ENCODE measurements at places on chromosomes 1 and 21.

DNA sequence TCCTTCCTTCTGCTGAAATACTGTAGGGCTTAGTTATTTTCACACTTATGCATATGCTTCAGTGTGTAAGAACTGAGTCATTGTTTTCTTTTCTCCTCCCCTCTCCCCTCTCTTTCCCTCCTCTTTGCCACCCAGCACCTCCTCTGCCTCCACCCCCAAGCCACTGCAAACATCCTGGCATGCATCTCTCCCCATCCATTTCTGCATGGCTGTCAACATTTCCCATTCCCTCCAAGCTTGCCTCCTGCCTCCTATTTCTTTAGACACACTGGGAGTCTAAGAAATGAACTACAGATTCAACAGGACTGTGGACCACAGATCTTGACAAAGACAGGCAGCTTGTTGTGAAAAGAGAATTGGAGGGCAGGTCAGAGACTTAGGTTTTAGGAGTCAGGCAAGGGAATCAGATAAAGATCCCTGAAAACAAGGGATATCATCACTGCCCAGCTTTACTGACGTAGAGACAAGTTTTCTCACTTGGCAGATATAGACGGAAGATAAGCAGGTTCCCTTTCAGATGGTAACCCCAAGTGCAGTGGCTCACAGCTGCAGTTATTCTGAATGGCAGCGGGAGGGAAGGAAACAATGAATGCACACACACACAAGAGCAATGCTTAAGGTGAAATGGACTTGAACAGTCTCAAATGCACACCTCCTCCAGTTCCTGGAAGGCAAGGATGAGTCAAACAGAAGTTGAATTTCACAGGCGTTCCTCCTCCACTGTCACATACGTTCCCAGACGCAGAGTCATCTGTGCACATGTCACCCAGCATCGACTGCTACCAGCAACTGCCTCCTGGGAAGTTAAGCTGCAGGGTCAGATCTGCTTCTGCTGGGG, 56.1 kb downstream of the HIVEP3 start:
- H3K4me1 ChIP-seq, result peaks cover 41% of the 10 kb centered on the region
- H3K27me3 ChIP-seq, result no peaks in the 10 kb centered on the region
- peak overlapping the region; percentile 84 for H3K27ac ChIP-seq
- peaks cover 2% of the 10 kb centered on the region for H3K36me3 ChIP-seq
- peak; percentile 83 for DNase-seq
- peak overlapping the region; percentile 9 for H3K4me3 ChIP-seq

DNA sequence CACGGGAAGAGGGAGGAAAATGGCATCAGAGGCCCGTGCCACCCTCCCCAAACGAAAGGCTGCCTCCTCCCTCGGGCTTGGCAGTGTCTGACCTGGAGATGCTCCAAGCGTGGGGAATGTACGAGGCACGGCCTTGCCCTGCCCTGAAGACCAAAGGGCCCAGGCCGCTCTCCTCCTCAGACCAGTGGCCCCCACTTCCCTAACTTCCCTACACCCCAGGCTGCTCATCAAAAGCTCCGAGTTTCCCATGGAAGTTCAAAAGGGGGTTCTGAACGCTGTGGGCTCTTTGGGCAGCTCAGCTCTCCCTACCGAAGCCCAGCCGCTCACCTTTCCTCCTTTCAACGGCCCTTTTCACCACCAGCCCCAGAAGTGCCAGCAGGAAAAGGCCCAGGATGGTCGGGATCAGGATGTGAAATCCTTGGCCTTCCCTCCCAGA, 11.8 kb downstream of the FCMR start:
- H3K36me3 ChIP-seq, result peaks cover 32% of the 10 kb centered on the region
- DNase-seq, result no peak

- H3K36me3 ChIP-seq, result no peaks in the 10 kb centered on the region
- peaks cover 5% of the 10 kb centered on the region for H3K4me1 ChIP-seq
- H3K4me3 ChIP-seq, result no peak overlapping the region
- H3K27me3 ChIP-seq, result peaks cover 38% of the 10 kb centered on the region
- H3K27ac ChIP-seq, result no peak overlapping the region
Observed at GRCh38 chr1:38576241-38576640, 283.3 kb downstream of the RRAGC start.

DNA sequence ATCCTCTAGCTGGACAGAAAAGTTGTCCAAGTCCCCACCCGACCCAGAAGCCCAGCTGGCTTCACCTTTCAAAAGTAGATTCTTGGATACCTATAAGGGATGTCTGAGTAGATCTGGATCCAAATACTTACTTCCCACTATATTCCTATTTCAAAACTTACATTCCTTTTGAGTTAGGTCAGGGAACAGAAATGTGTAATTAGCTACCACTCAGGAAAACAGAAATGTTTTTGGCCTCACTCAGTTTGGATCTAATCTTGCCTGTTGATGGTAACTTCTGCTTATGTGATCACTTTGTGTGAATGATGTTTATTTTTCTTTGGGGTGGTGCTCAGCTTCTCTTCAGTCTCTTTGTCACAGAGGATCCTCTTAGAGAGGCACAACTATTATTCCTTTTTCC, 814.4 kb upstream of the RGS18 start:
- H3K27me3 ChIP-seq, result no peaks in the 10 kb centered on the region
- no peak overlapping the region for H3K4me3 ChIP-seq
- no peaks in the 10 kb centered on the region for H3K4me1 ChIP-seq
- H3K27ac ChIP-seq, result no peak overlapping the region
- DNase-seq, result no peak

DNA sequence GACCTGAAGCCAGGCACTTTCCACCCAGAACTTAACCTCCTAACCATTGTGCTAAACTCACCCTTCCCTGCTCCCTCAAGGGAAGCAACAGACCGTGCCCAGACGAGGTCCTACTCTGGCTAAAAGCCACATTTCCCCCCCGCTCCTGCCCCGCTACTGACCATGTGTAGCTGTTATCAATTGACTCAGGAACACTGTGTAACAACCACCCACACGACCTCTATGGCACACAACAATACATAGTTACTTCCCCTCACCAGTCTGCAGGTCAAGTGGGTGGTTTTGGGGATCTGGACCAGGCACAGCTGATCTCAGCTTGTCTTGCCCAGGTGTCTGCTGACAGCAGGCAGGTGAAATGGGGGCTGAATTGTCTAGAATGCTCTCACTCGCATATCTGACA, 40.1 kb downstream of the CAMK2N1 start:
- no peaks in the 10 kb centered on the region for H3K36me3 ChIP-seq
- no peak for DNase-seq
- H3K27me3 ChIP-seq, result peaks cover 11% of the 10 kb centered on the region
- H3K4me3 ChIP-seq, result no peak overlapping the region
- no peaks in the 10 kb centered on the region for H3K4me1 ChIP-seq
- no peak overlapping the region for H3K27ac ChIP-seq

DNA sequence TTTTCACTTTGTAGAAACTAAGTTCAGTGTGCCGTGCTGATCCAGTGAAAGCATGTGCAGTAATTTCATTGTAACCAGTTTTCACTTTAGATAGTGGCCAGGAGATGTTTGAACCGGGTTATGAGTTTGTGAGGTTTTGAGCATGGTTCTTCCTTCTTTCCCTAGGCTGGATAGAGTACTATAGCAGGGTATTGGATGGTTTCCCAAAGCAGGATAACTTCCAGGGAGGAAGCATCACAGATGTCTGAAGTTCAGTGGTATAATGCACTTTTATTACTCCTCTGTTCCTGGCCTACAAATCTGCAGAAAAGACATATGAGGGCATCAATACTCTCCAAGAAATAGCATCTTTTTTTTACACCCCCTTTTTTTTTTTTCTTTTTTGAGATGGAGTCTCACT, 823.1 kb downstream of the USP25 start:
- no peak for DNase-seq
- no peak overlapping the region for H3K4me3 ChIP-seq
- H3K27ac ChIP-seq, result no peak overlapping the region
- no peaks in the 10 kb centered on the region for H3K4me1 ChIP-seq
- H3K27me3 ChIP-seq, result no peaks in the 10 kb centered on the region

- peaks cover 61% of the 10 kb centered on the region for H3K4me1 ChIP-seq
- H3K27me3 ChIP-seq, result no peaks in the 10 kb centered on the region
- H3K36me3 ChIP-seq, result no peaks in the 10 kb centered on the region
- H3K4me3 ChIP-seq, result peak overlapping the region; percentile 93
- DNase-seq, result no peak
- H3K27ac ChIP-seq, result peak overlapping the region; percentile 95
Observed at GRCh38 chr1:174158767-174159251, 511 bp upstream of the RABGAP1L start.

DNA sequence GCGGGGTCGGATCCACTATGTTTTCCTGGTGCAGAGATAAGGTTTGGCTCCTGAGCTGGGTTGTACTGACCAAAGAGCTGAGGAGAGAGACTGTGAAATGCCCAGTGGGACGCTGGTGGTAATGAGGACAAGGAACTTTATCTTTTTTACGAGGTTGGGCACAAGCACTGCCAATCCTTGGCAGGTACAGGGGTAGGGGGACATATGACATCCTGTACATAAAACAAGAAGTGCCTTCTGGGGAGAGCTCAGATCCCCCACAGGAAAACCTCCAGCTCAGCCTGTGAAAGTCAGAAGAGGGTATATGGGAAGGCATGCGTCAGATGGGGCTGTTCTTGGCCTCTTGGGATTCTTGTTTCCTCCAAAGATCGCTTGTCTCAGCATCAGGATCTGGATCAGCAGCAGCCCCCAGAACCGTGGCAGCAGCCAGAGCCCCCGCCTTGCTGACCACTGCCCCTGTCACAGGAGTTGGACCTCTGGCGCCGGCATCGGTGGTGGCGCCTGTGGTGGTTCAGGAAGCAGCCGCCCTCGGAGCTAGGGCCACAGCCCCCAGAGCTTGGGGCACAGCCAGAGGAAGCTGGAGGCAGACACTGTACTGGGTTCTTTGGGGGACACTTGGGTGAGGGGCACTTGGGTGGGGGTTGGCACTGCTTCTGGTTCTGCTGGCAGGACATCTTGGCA, 905 bp downstream of the LCE3E start:
- no peak for DNase-seq
- no peak overlapping the region for H3K27ac ChIP-seq
- no peaks in the 10 kb centered on the region for H3K36me3 ChIP-seq
- no peaks in the 10 kb centered on the region for H3K4me1 ChIP-seq
- H3K4me3 ChIP-seq, result no peak overlapping the region
- H3K27me3 ChIP-seq, result peaks cover 8% of the 10 kb centered on the region

- peaks cover 8% of the 10 kb centered on the region for H3K36me3 ChIP-seq
- no peaks in the 10 kb centered on the region for H3K27me3 ChIP-seq
- peak; percentile 82 for DNase-seq
- peak overlapping the region; percentile 94 for H3K27ac ChIP-seq
- H3K4me3 ChIP-seq, result peak overlapping the region; percentile 41
Observed at GRCh38 chr1:221712776-221713431, 29.0 kb downstream of the DUSP10 start.

DNA sequence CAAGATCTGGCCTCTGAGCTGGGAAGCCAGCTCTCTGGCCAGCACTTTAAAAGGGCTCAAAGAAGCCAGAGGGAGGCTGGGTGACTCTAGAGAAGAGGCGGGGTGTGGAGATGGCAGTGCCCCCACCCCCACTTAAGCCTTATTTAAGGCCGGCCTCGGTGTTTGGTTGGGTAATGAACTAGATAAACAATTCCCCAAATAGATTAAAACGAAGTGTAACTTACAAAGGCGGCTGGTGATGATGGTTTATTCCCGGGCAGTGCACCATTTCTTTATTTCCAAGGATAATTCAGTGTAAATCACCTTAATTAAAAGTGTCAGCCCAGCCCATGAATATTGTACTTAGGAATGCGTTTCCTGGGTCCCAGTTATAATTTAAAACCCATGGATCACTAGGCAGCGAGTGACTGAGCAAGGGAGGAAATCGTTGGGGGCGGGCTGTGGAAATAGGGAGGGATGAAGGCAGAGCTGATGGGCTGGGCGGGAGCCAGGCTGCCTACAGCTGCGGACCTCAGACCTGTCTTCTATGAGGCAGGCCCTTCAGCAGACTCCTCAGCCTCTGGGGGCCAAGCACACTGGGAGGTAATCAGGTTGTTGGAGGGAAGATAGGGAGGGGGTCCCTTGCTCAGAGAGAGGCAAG, 54.9 kb downstream of the TMEM53 start:
- no peaks in the 10 kb centered on the region for H3K27me3 ChIP-seq
- no peaks in the 10 kb centered on the region for H3K4me1 ChIP-seq
- DNase-seq, result no peak
- no peak overlapping the region for H3K4me3 ChIP-seq

DNA sequence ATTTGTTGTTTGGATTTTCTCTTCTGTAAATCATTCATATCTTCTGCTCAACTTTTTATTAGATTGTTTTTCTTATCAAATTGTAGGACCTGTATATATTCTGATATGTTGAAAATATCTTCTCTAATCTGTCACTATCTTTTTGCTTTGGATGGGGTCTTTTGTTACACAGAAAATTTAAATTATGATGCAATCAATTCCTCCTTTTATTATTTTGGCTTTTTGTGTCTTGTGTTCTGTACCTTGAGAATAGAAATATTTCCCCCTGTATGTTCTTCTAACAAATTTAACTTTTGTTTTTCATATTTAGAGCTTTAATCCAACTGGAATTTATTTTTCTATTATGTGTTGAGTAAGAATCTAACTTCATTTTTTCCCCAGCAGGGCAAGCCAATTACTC, 3.2 kb upstream of the AVPR1B start:
- H3K4me3 ChIP-seq, result no peak overlapping the region
- peaks cover 41% of the 10 kb centered on the region for H3K27me3 ChIP-seq
- DNase-seq, result no peak
- H3K27ac ChIP-seq, result no peak overlapping the region
- H3K4me1 ChIP-seq, result peaks cover 8% of the 10 kb centered on the region

GRCh38 chr1:35707601-35708440, 10.9 kb downstream of the C1orf216 start:
- no peaks in the 10 kb centered on the region for H3K36me3 ChIP-seq
- peak overlapping the region; percentile 60 for H3K4me3 ChIP-seq
- H3K4me1 ChIP-seq, result peaks cover 18% of the 10 kb centered on the region
- no peak overlapping the region for H3K27ac ChIP-seq

DNA sequence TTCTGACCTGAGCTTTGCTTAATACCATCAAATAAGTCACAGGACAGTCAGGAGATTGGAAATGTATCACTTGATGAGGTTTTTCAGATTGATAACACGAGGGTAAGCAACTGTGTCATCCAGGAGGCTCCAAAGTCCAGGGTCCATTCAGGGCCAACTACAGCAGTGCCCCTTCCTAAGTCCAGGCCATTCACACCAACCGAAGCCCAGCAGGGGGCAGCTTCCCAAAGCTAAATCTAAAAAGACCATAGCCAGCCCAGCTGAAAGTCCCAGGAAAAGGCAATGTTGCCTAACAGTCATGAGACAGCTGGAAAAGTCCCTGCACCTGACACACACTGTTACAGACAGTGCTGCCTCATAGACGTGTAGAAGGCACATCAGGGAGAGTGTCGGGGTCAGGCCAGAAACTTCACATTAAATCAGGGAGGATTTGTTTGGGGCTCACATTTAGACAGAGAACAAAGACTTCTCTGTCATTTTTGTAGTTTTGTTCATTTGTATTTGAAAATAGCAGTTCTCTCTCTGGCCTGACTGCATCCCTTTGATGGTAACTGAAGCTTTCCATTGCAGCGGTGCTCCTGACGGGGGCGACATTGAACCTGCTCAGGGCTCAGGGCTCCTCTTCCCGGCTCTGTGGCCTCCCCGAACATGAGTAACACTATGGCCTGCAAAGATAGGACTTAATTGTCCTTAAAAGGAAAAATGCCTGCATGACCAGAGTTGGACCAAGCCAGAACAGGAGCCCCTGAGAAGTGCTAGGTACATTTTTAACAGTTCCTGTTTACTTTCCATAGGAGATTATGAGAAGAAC, 200.4 kb downstream of the NRIP1 start:
- H3K27me3 ChIP-seq, result peaks cover 2% of the 10 kb centered on the region
- H3K27ac ChIP-seq, result no peak overlapping the region
- no peaks in the 10 kb centered on the region for H3K36me3 ChIP-seq
- DNase-seq, result peak; percentile 77
- peaks cover 6% of the 10 kb centered on the region for H3K4me1 ChIP-seq

Measured in activated CD4-positive, alpha-beta T cell treated with anti-CD3 and anti-CD28 coated beads for 36 hours (primary cell).